ENCODE measurements at places on chromosomes 2 and 18. TPM values are rescaled to one million over a fixed set of nuclear protein-coding genes. Genes with fewer than 3 reads are reported as not detected.

DNA sequence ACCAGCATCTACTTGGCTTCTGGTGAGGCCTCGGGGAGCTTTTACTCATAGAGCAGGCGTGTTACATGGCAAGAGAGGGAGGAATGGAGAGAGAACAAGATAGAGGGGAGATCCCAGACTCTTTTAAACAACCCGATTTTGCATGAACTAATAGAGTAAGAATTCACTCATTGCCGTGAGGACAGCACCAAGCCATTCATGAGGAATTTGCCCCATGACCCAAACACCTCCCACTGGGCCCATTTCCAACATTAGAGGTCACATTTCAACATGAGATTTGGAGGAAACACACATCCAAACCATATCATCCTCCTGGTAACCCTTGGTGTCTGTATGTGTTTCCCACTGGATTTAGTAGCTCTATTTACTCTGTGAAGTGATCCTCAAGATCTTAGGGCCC lies 249.9 kb upstream of the SP5 start:
- DNase-seq: no peak

The CREB1 gene
- total RNA-seq: 70.2 TPM

DNA sequence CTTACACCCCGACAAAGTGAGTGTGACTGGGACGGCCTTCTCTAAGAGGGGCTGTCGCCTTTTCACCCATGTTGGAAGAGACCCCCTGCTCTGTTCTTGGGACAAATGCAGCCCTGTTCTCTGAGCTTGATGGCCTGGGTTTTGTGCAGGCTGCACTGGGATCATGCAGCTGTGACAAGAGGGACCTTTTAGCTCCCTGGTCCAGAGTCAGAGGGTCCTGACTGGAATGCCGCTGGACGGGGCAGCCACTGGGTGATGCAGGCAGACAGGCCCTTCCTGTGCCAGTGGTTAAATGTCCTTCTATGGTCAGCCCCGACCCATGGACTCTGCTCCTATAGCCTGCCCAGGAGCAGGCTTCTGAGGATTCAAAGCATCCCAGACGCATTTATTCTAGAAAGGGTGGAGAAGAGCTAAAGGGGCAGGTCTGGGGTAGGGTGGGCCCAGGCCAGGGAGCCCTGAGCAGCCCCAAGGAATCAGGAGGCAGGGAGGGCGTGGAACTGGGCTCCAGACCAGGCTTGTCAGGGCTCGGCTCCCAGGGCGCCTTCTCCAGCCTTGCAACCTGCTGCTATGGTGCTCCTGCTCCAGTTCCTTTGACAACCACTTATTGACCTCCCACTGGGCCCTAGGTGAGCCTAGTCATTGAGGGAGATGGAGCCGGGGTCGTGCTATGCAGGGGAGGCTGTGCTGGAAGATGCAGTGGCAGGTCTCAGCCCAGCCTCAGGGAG lies 277.9 kb upstream of the HS6ST1 start:
- no peak for DNase-seq

DNA sequence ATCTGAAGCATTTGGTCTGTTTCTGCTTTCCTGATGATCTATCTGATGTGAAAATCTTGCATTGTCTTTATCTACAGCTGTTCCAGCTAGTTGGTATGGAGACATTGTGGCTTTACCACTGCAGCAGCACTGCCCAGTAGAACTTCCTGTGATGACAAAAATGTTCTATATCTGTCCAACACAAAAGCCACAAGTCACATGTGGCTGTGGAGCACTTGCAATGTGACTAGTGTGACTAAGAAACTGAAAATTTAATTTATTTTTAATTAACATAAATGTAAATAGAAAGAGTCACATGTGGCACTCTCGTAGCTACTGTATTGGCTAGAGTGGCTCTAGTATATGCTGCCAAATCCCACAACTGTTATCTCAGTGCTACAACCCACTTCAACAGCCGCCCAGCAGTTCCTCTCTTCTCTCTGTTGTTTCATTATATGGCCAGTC lies 425.7 kb downstream of the SETBP1 start:
- no peak for DNase-seq
